ENCODE measurements at places on chromosomes 1 and 21.

- no peak for DNase-seq
Observed at GRCh38 chr1:90557706-90558105, 159.4 kb downstream of the BARHL2 start.

DNA sequence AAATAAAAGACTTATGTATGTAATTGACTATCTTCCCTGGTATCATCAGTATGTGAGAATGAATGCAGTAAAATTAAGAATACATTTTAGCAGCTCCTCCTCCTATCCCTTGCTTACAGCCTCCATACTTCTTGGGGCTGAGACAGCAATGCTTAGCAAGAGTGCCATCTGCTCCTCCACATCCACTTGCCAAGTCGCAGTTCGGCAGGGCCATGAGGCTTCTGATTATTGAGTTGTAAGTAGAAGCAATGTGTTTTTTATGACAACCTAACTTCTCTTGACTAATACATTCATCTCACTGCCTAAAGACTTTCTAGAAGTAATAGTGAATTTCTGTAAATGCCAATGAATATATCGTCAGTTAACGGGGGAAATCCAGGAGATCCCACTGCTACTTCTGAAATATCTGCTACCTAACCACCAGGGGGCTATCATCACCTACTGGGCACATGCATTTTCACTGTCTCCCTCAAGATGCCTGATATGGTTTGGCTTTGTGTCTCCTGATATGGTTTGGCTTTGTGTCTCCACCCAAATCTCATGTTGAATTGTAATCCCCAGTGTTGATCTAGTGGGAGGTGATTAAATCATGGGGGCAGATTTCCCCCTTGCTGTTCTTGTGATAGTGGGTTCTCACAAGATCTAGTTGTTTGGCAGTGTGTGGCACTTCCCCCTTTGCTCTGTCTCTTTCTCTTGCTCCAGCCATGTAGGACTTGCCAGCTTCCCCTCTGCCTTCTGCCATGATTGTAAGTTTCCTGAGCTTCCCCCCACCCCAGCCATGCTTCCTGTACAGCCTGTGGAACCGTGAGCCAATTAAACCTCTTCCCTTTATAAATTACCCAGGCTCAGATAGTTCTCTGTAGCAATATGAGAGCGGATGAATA is 59.6 kb downstream of the EXTL2 start:
- DNase-seq = peak; percentile 35

GRCh38 chr1:218718206-218718605 is 373.1 kb downstream of the TGFB2 start:
- DNase-seq = peak; percentile 78

- no peak for DNase-seq
Observed at GRCh38 chr1:207084232-207084631, 4.4 kb upstream of the C4BPB start.

- no peak for DNase-seq
Observed at GRCh38 chr1:153679337-153680119, 1.0 kb downstream of the NPR1 start.

- no peak for DNase-seq
Observed at GRCh38 chr21:32544697-32545096, 40.6 kb downstream of the TCP10L start.

GRCh38 chr1:199029401-199029800 is 390.6 kb downstream of the PTPRC start:
- DNase-seq = peak; percentile 15

GRCh38 chr1:118949315-118949714 is 38.8 kb downstream of the TBX15 start:
- peak; percentile 28 for DNase-seq

GRCh38 chr1:207952617-207953542 is 42.0 kb upstream of the CD34 start:
- DNase-seq = no peak

DNA sequence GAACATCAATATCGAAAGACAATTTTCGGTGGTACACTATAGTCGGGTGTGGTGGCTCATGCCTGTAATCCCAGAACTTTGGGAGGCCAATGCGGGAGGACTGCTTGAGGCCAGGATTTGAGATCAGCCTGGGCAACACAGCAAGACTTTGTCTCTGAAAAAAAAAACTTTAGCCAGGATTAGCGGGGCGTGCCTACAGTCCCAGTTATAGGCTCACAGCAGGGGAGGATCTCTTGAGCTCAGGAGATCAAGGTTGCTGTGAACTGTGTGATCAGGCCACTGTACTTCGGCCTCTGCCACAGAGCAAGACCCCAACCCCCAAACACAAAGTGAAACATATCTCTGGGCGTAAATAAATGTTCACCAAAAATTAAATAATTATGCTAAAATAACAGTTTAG is 1.6 kb downstream of the TADA1 start:
- DNase-seq = no peak

- no peak for DNase-seq
Observed at GRCh38 chr1:91545506-91546300, 45.1 kb downstream of the CDC7 start.

DNA sequence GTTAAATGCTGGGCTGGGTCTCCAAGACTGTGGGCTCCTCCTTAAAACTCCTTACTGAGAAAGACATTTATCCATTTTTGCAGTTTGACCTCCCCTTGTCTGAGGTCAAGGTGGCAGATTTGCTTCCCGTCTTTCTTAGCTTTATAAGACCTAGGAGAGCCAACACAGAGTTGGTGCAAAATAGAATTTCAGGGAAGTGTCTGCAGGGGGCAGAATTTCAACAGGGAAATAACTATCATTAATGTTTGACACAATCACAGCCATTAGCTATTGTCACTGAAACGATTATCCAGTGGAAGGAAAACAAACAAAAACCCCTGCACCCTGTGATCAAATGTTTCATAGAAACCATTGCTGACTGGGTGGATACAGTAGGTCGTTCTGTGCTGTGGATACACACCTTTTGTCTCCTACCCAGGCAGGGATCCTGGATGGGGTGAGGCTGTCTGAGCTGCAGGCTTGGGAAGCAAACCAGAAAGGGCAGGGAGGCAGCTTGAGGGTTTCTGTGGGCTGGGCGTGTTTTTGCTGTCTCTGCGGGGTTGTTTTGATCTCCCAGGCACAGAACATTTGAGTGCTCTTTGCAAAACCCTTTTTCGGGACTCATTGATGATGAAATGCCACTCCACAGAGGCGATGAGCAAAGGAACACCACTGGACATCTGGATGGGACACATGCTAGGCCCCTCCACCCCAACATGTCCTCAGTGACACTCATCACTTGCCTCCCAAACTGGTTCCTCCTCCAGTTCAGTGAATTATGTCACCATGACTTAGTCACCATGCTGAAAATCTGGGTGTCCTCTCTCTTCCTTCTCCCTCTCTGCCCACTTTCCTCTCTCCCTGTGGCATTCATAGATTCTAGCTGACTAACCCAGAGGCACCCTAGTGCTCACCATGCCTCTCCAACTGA is 94.2 kb upstream of the SERBP1 start:
- DNase-seq = peak; percentile 16

GRCh38 chr1:27779122-27779521 is 6.1 kb downstream of the STX12 start:
- DNase-seq = no peak

GRCh38 chr1:109521002-109521951 is 11.8 kb upstream of the AMIGO1 start:
- DNase-seq = no peak

GRCh38 chr1:41474490-41475271 is 9.8 kb downstream of the EDN2 start:
- no peak for DNase-seq

GRCh38 chr1:23576338-23577055 is 17.2 kb upstream of the ID3 start:
- DNase-seq = peak; percentile 40

DNA sequence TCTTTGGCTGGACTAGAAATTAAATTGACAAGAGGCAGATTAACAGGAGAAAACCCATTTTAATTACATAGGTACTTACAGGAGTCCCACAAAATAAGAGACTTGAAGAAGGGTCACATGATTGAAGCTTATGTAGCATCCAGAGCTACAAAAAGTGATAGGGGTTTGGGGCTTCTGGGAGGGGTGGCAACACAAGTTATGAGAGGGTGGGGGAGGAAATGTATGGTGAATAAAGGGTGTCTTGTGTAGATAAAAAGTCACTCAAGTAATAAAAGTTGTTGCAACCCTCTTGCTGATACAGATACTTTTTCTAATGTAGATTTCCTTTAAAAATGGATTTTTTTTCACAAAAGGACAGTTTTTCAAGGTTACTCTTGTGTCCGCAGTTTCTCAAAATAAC is 24.0 kb downstream of the USP25 start:
- no peak for DNase-seq

DNA sequence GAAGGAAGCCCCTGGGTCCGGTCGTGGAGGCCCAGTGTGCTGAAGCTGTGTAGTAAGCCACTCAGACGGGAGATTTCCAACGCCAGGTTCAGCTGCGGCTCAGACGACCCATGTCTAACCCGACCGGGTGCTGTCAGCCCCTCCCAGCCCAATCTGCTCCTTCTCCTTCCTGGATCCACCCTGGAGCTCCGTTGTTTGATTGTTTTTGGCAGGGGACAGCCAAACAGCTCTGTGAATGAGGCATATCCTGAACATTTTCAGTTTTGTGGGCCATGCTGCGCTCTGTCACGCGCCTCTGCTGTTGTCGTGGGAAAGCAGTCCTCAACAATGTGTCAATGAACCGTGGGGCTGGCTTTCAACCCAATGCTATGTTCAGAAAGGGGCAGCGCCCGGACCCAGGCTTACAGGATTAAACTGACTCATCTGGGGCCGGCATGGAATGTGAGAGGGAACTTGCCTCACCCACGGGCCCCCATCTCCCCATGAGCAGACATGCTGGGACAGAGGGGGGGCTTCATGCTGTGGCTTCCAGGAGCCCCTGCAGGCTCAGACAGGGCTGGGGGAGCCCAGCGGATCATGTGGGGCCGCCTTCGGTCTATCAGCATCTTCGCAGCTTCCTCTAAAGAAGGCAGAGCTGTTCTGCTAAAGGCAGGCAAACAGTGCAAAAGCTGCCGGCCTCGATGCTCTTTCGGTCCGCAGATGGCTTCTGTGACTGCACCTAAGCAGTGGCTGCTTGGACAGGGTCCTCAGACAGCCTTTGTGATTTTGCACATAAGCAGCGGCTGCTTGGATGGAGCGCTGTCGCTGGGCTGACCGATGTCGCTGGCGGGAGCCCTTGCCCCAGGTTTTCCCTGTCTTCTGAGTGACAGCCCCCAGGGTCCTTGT is 101.7 kb downstream of the RIPK4 start:
- no peak for DNase-seq

- no peak for DNase-seq
Observed at GRCh38 chr1:27423709-27424108, 31.3 kb downstream of the GPR3 start.

GRCh38 chr21:35476621-35477395 is 427.7 kb upstream of the RUNX1 start:
- peak; percentile 65 for DNase-seq

GRCh38 chr1:15718199-15718601 is 17.9 kb upstream of the SLC25A34 start:
- DNase-seq = no peak

DNA sequence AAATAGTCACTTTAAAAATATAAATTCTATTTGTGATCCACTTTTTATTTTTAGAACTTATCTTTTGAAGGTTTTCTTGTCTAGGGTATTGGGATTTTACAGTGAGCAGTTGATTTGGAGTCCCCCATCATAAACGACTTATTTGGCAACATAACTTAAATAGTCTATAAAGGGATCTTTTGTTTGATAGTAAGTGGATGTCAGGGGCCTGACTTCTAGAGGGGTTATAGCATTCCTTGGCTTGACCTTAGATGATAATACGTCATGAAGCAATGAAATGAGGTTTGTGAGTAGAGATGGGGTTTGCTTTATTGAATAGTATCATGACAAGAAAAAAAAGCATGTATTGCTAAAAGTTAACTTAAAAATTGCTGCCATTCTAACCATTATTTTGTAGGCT is 17.8 kb downstream of the VPS45 start:
- no peak for DNase-seq

- DNase-seq = no peak
Observed at GRCh38 chr1:27153549-27153886, 1.4 kb downstream of the SLC9A1 start.

- no peak for DNase-seq
Observed at GRCh38 chr21:17578162-17578561, 34.5 kb downstream of the BTG3 start.

DNA sequence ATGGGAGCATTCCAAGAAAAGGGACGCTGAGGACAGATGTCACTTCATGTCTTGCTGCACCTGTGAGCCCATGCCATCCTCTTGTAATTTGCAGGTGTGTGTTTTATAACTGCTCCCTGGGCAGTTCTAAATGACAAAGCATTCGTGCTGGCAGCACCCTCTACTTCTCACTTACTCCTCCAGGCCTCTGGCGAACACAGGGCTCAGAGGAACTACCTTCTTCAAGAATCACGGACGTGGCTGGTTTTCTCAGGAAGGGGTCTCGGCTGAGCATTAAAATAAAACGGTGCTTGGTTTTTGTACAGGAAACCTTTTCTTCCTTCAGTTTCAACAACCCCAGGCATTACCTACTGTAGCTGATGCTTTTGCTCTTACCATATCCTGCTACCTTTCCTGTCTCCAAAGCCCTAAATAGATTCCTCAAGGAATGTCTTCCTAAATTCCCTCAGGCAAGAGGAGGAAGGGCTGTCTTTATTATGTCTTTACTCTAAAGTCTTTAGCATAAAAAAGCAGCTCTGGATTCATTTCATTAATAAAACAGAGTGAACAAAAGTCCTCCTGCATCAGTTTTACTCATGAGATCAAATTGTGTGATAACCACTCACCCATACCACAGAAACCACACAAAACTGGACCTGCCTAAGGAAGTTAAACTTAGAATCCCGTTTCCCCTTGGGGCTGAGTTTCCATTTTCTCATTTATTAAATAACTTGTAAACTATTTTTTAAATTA is 79.0 kb upstream of the MAP10 start:
- DNase-seq = peak; percentile 95

DNA sequence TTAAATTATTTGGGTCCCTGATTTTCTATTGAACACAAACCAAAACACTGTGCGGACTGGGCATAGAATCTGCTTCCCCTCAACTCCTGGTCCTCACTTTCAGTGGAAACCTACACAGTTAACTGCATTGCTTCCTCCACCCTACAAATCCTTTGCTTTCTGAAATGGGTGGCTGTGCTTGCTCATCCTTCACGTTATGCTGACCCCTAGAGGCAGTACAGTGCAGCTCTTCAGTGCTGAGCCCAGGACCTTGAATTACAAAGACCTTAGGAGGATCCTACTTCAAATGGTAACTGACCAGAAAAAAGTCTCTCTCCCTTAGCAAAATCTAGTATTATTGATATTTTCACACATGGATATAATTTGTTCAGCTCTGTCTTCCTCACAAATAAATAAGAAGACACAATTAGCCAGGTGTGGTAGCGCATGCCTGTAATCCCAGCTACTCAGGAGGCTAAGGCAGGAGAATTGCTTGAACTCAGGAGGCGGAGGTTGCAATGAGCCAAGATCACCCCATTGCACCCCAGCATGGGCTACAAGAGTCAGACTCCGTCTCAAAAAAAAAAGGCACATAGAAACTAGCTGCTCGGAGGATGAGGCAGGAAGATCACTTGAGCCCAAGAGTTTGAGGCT is 63.4 kb upstream of the L1TD1 start:
- DNase-seq = peak; percentile 62
